CD4-positive, alpha-beta T cell treated with Interleukin-1 beta for 1 hour (primary cell): ENCODE measurements at places on chromosomes 16 and 17.

GRCh38 chr16:75462806-75463205 lies 1.7 kb downstream of the TMEM170A start:
- peak; percentile 47 for DNase-seq

DNA sequence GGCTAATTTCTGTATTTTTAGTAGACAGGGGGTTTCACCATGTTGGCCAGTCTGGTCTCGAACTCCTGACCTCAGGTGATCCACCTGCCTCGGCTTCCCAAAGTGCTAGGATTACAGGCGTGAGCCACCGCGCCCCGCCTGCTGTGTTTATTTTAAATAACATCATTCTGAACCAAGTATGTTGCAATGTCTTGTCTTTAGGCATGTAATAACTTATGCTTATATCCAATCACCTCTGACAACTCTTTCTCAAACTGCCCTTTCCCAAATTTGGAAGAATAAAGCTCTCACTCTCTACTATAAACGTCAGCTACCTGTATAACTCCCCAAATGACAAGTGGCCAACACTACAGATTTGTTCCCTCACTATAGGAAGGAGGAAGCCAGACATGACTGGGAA lies 103.1 kb upstream of the FA2H start:
- DNase-seq = no peak

DNA sequence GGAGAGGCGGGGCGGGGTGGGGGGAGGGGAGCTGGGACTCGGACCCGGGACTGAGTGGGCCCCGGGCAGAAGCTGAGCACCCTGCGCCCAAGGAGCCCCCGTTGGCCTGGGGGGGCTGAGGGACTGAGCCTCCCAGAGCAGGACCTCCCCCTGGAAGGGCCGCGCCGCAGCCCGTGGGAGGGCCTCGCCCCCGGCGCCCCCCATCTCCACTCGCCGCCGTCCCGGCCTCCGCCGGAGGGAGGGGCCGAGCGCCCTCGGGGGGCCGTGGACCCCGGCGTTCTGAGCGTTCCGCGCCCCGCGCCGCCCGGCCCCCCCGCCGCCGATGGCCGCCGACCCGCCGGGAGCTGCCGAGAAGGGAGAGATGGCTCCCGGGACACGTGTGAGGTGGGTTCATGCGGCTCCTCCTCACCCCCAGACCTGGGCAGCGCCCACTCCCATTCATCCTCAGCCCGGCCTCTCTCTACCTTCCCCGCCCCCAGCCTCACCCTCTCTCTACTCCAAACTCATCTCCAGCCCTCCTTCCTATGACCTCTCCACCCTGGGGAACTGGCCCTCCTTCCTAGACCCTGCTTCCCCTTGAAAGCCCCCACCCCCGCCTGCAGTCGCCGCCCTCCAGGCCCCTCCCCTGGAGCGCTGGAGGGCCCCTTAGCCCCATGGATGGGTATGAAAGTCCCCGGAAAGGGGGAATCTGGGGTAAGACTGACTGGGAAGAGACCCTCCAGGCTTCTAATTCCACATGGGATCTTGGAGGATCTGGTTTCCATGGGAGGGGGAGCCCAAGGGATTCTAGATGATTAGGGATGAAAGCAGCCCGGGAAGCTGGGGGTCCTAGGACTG lies 922 bp downstream of the FBXL19 start:
- DNase-seq = no peak

GRCh38 chr16:3767333-3767986 lies 50.1 kb upstream of the TRAP1 start:
- DNase-seq = no peak

GRCh38 chr16:67393111-67393787 lies at the start of gene TPPP3:
TSS of gene TPPP3 (minus strand) at chr16:67393498. CDS start at chr16:67391111, 2,387 bp downstream.
- DNase-seq = peak; percentile 84

GRCh38 chr16:56206951-56207350 lies 15.7 kb downstream of the GNAO1 start:
- DNase-seq = no peak

- peak; percentile 15 for DNase-seq
Observed at GRCh38 chr16:80518436-80518835, 22.4 kb upstream of the DYNLRB2 start.

DNA sequence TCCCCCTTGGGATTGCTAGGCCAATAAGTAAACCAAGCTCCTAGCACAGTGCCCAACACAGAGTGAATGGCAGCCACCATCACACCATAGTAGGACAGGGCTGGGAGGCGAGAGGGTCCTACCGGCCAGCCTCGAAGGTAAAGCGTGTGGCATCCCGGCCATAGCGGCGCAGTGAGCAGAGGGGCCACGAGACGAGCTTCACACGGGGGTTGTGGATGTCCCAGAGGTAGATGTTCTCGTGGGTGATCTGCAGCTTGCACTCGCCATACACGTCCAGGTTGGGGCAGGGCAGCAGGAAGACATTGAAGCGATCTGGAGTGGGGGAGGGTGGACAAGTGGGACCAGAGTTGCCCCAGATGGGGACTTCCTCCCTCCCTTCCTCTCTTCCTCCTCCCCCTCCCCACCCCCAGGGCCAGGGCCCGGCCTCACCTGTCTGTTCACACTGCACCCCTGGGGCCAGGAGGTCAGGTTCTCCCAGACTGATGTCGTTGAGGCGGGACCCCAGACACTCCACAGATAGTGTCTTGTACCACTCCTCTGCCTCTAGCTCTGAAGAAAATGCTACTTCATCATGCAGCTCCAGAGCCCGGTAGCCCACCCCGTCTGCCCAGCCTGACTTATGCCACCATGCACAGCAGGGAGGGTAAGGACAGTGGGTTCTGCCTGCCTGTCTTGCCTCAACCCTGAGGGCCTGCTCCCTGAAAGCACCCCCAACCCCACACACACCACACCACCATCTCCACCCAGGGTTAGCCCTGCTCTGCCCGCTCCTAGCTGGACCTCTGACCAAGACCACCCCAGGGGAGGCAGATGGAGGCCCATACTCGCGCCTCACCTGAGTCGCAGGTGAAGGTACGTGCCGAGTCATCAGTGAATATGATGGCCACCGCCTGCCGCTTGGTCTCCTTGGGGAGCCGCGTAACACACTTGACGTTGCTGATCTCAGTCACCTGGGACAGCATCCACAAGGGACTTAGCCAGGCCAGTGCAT lies 11.3 kb downstream of the DOK4 start:
- DNase-seq = no peak

GRCh38 chr16:1561266-1561665 lies 27.8 kb downstream of the TMEM204 start:
- DNase-seq = no peak

GRCh38 chr17:55177159-55177854 lies 87.5 kb upstream of the HLF start:
- no peak for DNase-seq

DNA sequence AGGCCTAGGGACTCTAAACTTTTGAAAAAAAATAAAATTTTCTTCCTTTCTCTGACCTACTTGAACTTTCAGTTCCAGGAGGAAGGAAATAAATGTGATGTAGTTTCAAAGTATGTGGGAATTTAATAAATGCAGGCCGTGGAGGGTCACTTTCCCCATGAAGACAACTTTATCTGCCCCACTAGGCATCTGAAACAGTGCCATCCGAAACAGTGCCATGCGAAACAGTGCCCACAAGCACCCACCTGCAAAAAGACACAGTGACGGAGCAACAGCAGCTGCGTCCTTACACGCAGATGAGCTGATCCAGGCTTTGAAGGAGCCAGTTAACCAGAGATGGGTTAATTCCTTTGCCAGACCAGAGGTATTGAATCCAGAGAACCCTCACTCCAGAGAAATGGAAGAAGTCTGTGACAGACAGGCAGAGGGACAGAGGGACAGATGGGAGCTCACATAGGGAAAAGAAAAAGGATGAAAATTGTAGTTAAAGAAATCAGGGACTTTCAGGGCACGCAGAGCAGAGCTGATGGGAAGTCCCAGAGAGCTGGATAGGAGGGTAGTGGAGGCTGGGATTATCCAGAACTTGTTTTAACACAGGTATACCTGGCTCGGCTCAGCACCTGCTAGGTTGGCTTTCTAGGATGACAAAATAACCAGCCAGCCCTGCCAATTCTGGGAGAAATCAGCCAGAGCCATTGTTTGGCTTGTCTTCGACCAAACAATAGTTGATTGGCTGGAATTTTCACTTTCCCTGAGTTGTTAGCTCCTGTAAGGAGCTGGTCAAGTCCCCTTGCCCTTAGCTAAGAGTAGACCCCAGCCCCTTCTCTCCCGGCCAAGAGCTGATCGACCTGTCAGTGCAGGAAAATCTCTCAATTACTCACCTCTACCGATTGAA lies 17.1 kb upstream of the HOXB13 start:
- DNase-seq = no peak

DNA sequence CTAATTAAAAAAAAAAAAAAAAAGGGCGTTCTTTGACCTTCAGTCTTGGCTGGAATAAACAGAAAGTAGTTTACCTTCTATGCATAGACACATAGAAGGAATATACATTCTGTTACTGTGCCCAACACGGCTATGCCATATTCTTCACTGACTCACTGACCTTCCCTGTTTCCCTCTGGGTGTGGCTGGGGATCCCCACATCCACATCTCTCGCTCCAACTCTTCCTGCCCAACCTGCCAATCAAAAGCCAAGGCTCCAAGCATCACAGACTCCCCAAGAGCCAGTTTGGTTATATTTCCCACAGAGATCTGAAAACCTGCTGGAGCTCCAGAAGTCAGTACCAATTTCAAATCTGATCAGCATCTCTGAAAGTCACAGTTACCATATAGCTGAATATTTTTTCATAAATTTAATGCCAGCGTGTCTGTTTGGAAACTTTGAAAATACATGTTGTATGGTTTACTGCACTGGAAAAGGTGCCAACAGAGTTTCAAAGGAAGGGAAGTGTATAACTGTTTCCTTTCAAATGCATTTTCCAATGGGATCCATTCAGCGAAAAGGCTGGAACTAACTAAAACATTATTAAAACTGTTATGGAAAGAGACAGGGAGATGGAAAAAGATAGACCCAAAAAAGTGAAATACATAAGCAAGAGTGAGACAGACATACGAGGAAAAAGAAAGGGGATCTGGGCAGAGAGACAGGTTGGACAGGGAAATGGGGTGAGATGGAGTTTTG lies 91.8 kb downstream of the SMG6 start:
- DNase-seq = no peak

- DNase-seq = no peak
Observed at GRCh38 chr17:47267354-47267828, 13.8 kb downstream of the ITGB3 start.

DNA sequence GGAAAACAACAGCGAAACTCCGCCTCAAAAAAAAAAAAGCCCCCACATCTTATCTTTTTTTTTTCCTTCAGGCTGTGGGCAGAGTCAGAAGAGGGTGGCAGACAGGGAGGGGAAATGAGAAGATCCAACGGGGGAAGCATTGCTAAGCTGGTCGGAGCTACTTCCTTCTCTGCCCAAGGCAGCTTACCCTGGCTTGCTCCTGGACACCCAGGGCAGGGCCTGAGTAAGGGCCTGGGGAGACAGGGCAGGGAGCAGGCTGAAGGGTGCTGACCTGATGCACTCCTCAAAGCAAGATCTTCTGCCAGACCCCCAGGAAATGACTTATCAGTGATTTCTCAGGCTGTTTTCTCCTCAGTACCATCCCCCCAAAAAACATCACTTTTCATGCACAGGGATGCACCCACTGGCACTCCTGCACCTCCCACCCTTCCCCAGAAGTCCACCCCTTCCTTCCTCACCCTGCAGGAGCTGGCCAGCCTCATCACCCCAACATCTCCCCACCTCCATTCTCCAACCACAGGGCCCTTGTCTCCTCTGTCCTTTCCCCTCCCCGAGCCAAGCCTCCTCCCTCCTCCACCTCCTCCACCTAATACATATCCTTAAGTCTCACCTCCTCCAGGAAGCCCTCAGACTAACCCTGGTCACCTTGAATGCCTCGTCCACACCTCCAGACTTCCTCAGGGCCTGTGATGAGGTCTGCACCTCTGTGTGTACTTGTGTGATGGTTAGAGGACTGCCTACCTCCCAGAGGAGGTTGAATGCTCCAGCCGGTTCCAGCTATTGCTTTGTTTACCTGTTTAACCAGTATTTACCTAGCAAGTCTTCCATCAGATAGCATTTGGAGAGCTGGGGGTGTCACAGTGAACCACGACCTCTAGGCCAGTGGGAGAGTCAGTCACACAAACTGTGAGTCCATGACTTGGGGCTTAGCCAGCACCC lies 1.2 kb upstream of the HBA1 start:
- DNase-seq = no peak
